B cell (primary cell): ENCODE measurements at places on chromosomes 6 and 20. TPM values are rescaled to one million over a fixed set of nuclear protein-coding genes. Genes with fewer than 3 reads are reported as not detected.

- no peak for DNase-seq
- no peaks in the 10 kb centered on the region for H3K4me1 ChIP-seq
- no peaks in the 10 kb centered on the region for H3K27me3 ChIP-seq
- H3K27ac ChIP-seq: no peak overlapping the region
Observed at GRCh38 chr6:161094955-161095354, 103.4 kb downstream of the MAP3K4 start.

GRM1 gene
- not detected in 2 replicates for total RNA-seq

HTR1E gene
- not detected in 2 replicates for total RNA-seq

GRCh38 chr6:126923807-126924206 lies 194.7 kb upstream of the RSPO3 start:
- no peak overlapping the region for H3K27ac ChIP-seq
- no peak overlapping the region for H3K4me3 ChIP-seq
- H3K36me3 ChIP-seq: no peaks in the 10 kb centered on the region
- no peaks in the 10 kb centered on the region for H3K4me1 ChIP-seq
- H3K27me3 ChIP-seq: no peaks in the 10 kb centered on the region
- DNase-seq: no peak

- H3K27ac ChIP-seq: no peak overlapping the region
- DNase-seq: no peak
- H3K4me1 ChIP-seq: no peaks in the 10 kb centered on the region
- no peaks in the 10 kb centered on the region for H3K27me3 ChIP-seq
- H3K4me3 ChIP-seq: no peak overlapping the region
Observed at GRCh38 chr6:111270121-111270520, 182.8 kb downstream of the SLC16A10 start.
